ENCODE measurements at places on chromosomes 2 and 18. TPM values are rescaled to one million over a fixed set of nuclear protein-coding genes. Genes with fewer than 3 reads are reported as not detected.

- DNase-seq = no peak
These were observed 135.7 kb upstream of the CTDP1 start for GRCh38 chr18:79543861-79544385.

GRCh38 chr2:46825231-46825938 lies 90.2 kb downstream of the MCFD2 start:
- no peak for DNase-seq

Gene SEMA4C
- 40.0 TPM for total RNA-seq

Gene CRIM1
- total RNA-seq = 4.3 TPM

GRCh38 chr18:67600181-67601180 lies 84.0 kb upstream of the DSEL start:
- DNase-seq = no peak

GRCh38 chr18:77702686-77703085 lies 453.0 kb downstream of the GALR1 start:
- no peak for DNase-seq
